Caki2 (cell line): ENCODE measurements at places on chromosomes 1 and 21.

DNA sequence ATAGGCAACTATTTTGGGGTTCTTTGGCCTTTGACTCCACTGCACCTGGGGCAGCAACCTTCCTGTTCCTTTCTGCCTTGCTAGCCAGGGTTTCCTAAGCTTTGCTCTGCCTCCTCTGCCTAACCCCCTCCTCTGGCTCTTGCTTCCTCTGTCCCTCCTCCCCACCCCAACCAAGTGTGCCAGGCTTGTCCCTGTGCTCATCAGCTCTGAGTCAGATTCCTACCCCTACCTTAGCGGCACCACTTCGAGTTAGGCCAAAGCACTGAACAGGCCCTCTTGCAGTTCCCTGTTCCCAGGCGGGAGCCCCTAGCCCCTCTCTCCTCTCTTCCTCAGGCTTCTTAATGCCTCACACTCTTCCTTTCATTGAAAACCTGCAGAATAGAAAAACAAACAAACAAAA is 74.8 kb upstream of the HAO2 start:
- no peak for DNase-seq

GRCh38 chr1:51557168-51557567 is 38.1 kb upstream of the EPS15 start:
- DNase-seq, result no peak

- DNase-seq, result no peak
Measured at GRCh38 chr1:241678536-241678935, 26.5 kb downstream of the WDR64 start.

- DNase-seq, result no peak
Measured at GRCh38 chr1:174812016-174812415, 187.7 kb upstream of the CACYBP start.

GRCh38 chr1:42350086-42350485 is 15.1 kb upstream of the FOXJ3 start:
- no peak for DNase-seq

DNA sequence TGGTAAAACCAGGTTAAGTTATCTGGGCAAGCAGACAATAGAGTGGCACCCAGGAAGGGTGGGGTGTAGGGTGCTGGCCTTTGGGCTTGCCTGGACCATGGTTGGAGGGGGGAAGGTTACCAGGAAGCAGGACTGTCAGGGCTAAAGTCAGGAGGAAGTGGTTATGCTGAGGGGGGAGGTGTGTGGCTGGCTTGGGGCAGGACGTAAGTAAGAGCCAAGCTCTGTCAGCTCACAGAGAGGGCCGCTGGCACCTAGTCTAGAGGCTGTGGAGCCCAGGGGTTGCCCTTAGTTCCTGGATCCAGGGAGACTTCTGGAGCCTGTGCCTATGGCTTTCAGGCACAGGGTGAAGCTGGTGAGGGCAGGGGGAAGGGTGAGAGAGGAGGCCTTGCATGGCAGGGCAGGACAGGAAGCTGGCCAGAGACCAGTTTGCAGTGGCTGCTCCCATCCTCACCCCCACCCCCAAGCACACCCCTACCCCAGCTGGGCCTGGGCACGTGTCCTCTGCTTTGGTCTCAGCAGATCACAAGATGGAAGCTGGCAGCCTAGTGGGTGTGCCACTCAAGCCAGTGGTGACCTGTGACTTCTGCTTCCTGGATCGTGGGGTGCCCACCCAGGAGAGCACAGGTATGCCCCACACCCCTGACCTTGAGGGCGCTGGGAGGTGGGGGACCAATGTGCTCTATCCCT is 20.5 kb upstream of the SMYD3 start:
- no peak for DNase-seq

DNA sequence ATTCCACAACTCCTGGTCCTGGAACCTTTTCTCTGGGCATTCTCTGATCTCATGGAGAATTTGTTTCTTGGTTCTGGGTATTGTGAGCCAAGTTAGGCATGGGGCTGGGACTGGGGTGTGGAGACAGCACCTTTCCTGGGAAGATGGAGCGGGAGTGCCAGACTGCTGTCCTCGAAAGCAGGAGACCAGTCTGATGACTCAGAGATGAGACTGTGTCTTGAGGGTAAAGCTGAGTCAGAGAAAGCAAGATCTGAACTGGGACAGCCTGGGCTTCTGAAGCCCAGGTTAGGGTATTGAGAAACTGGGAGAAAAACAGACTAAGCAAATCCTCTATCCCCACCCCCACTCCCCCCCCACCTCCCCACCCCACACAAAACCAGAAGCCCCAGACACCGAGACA is 2.2 kb upstream of the KANK4 start:
- peak; percentile 54 for DNase-seq

- no peak for DNase-seq
Measured at GRCh38 chr1:24391882-24392603, 21.5 kb downstream of the STPG1 start.

- no peak for DNase-seq
Measured at GRCh38 chr1:18632218-18632588, 1.6 kb downstream of the PAX7 start.

- DNase-seq, result no peak
Measured at GRCh38 chr1:17403081-17403480, 31.1 kb downstream of the PADI6 start.

GRCh38 chr1:77659879-77660593 is 22.4 kb downstream of the ZZZ3 start:
- no peak for DNase-seq

DNA sequence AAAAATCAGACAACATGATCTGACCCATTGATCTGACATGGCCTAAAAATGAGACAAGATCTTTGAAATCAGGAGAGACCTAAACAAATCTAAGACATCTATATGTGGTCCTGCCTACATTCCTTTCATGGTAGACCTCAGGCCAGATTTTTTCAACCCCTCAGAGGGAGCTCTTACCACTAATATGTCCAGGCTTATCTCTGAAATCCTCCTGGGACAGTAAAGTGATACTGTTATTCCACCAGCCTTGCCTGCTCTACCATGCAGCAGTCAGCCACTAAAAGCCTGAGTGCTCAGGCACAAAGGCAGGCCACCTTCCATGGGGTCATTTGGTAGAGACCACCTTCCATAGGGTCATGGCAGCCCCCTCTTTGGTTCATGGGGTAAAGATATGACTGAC is 126.9 kb downstream of the TBX15 start:
- no peak for DNase-seq

- no peak for DNase-seq
Measured at GRCh38 chr1:161350671-161351070, 17.0 kb downstream of the CFAP126 start.

GRCh38 chr1:1677718-1678580 is 14.6 kb downstream of the SLC35E2B start:
- no peak for DNase-seq

DNA sequence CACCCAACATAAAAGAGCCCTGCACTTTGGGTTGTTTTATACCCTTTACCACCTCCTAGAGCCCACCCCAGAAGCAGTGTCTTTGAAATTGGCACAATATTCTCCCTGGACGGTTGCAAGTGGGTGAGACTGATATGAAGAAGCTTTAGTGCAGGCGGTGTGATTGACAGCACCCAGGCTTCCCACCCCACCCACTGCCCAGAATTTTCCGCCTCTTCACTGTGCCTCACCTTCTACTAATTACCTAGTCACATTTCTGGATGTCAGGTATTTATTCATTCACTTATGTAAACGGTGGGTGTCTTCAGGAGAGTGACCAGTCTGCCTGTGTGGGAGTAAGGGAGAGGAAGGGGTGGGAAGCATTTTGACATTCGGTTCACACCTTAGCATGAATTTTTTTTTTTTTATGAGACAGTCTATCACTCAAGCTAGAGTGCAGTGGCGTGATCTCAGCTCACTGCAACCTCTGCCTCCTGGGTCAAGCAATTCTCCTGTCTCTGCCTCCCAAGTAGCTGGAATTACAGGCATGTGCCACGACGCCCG is 1.7 kb upstream of the FAM89A start:
- DNase-seq, result no peak

GRCh38 chr1:3000671-3001470 is 20.4 kb upstream of the ACTRT2 start:
- no peak for DNase-seq

GRCh38 chr1:20634594-20635084 is 1.4 kb downstream of the PINK1 start:
- no peak for DNase-seq

DNA sequence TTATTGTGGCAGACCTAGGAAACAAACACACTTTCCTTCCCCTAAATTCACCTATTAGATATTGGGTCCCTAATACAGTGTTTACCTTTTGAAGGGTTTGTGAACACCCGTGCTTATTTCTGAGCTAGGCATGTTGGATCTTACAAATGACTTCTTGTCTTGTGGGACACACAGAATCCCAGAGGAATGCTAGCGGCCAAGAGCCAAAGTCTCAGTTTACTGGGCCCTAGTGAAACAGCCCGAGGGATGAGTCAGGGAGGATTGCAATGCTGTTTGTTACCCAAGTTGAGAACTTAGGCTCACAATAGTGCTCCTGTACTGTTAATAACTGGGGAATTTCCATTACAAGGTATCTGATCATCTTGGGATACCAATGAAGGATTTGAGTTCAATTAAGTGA is 100.1 kb upstream of the AKT3 start:
- DNase-seq, result peak; percentile 53

DNA sequence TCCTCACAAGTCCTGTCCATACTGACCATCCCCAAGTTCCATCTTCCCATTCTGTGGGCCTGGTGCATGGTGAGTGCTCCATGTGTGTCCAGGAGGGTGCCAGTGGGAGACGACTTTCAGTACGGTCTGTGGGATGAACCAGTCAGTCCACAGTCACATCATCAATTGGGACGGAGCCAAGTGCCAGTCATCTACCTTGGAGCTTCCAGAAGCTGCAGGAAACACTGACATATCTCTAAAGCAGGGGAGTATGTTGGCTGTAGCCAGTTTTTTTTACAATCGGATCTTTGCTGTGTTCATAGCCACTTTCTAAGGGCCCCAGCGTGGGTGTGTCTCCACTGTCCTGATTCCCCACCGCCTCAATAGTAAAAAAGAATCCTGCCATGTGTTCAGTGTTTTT is 13.6 kb upstream of the TRIM17 start:
- no peak for DNase-seq

- DNase-seq, result peak; percentile 27
Measured at GRCh38 chr1:224300346-224300745, 29.6 kb downstream of the NVL start.

GRCh38 chr1:157139052-157139715 is 989 bp upstream of the ETV3 start:
- DNase-seq, result no peak

GRCh38 chr1:224065455-224065854 is 48.5 kb upstream of the FBXO28 start:
- DNase-seq, result peak; percentile 81

DNA sequence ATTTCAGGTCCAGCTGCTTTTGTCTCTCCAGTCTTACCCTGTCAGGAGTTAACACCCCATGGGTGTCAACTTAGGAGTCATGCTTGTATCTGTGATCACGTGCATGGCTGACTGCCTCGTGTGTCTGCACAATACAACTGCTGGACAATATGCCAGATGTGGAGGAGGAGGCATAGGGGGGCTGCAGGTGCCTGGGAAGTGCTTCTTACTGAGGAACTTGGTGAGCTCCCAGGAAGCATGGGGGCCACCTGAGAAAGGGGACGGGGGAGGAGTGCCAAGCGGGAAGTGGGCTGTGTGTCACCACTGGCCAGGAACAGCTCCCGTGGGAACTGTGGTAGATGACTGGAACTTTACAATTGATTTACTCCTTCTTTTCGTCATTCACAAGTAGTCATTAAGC is 9.5 kb downstream of the RHEX start:
- no peak for DNase-seq

- DNase-seq, result peak; percentile 34
Measured at GRCh38 chr1:93346421-93346993, 800 bp downstream of the DR1 start.

- DNase-seq, result peak; percentile 18
Measured at GRCh38 chr1:34787461-34788420, 5.1 kb upstream of the GJA4 start.

DNA sequence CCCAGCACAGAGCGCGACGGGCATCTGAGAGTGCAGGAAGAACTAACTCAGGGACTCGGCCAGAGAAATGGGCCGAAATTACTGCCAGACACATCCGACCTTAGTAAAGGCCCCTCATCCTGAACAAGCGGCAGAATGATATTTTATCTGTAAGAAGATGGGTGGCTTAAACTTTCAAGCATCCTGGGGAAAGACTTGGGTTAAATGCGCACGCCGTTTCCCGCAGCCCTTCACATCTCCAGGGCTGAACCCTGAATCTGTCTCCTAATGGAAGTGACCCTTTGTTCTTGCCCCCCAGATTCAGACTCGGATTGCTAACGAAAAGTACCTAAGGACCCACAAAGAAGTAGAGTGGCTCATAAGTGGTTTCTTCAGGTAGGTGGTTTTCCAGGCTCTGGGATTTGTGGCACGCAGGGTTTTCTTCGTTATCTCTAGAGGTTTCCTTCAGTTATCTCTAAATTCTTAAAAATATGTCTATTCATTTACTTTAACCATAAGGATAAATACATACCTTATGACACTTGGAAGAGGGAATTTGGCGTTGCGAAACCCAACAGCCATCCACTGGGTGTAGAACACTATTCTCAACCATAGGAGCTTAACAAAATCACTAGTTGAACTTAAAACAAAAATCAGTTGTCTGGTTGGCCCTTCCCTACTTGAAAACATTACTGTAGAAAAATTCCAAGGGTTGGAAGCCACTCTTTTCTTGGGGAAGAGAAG is 627 bp downstream of the RIIAD1 start:
- no peak for DNase-seq

DNA sequence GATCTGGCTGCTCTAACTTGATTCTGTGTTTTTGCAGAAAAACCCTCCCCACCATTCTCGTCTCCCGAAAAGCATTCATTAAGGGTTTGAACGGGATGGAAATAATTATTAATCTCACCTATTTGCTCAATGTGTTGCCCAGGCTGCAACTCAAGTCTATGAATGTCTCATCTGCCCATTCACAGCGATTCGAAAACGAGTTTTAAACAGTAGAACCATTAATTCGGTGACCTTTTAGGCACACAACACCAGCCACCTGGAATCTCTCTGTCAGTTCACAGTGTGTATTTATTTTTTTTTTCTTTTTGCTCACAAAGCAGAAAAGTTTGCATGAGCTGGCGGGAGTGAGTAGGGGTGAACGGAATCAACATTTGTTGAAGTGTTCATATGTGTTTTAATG is 764.7 kb upstream of the TPTE start:
- DNase-seq, result no peak

- DNase-seq, result peak; percentile 12
Measured at GRCh38 chr21:32278103-32278502, 746 bp downstream of the MIS18A start.

GRCh38 chr1:20847611-20848080 is 60.5 kb upstream of the HP1BP3 start:
- peak; percentile 85 for DNase-seq

DNA sequence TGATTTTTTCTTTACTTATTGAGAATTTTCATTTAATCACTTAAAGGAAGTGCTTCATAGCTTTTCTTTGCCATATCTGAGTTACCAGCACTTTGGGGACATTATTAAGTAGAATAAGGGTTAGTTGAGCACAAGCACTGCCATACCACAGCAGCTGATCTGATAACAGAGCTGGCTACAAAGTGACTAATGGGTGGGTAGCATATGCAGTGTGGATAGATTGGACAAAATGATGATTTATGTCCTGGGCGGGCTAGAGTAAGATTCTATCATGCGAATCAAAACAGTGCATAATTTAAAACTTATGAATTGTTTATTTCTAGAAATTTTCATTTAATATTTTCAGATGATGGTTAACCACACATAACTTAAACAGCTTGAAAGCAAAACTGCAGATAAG is 102.2 kb upstream of the SNX7 start:
- no peak for DNase-seq

- DNase-seq, result no peak
Measured at GRCh38 chr21:25179116-25179515, 428.2 kb downstream of the MRPL39 start.
